GM23248 (cell line): ENCODE measurements at places on chromosomes 12 and 14. TPM values are rescaled to one million over a fixed set of nuclear protein-coding genes. Genes with fewer than 3 reads are reported as not detected.
A peak's percentile ranks its signal among the peaks of the same experiment; 100 is the strongest.

The TAS2R9 gene
- polyA plus RNA-seq: not detected in 2 replicates

The CLEC4C gene
- polyA plus RNA-seq: not detected in 2 replicates

The GDF3 gene
- polyA plus RNA-seq: not detected in 2 replicates

The STAB2 gene
- polyA plus RNA-seq: not detected in 2 replicates

The TCTN2 gene
- 4.4 and 5.0 TPM in 2 replicates for polyA plus RNA-seq

DNA sequence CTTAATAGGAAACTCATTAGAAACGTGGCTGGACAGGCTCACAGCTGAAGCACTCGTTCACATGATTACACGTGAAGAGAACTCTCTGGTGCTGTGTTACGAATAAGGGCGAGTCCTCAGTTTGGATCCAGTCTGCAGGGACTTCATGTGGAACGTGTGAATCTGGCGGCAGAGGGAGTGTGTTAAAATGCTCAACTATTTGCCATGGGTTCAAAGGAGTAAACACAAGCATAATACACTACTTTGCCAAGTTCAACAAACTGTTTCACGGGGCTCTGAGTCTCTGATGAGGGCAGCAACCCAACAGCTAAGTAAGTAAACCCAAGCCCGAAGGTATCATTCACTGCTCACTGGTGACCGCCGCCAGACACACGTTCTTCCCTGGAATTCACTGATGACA, 42.4 kb downstream of the NUAK1 start:
- DNase-seq: peak; percentile 75

- DNase-seq: no peak
These were observed 21.0 kb downstream of the DLK1 start for GRCh38 chr14:100747736-100748135.
